Activated T-helper 1 cell treated with anti-CD3 and anti-CD28 coated beads, Interleukin-2, amount 50 U/mL, for 16 hours (primary cell): ENCODE measurements at places on chromosomes 3 and 15.

GRCh38 chr3:66606868-66607267 lies 106.0 kb upstream of the LRIG1 start:
- no peak for DNase-seq

DNA sequence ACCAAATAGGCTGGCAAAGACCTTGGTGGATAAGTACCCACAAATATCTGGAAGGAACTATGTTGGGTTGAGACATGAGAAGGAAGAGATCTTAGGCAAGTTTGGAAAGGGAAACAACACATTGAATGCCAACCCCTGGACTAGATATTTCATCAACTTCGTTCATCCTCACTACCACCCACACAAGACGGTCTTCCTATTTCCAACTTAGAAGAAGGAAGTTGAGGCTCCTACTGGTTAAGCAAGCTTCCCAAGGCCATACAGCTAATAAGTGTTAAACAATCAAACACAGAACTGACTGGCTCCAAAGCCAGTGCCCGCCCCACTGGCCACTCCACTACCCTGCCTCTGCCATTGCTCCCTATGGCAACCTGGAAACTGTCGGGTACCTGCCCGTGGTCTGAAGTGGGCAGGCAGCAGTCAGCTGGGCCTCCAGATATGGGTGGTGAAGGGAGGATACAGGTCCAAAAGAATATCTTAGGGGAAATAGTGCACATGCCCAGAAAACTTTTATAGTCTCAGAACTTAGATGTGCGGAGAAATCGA lies 94.9 kb downstream of the LIPC start:
- DNase-seq, result no peak

DNA sequence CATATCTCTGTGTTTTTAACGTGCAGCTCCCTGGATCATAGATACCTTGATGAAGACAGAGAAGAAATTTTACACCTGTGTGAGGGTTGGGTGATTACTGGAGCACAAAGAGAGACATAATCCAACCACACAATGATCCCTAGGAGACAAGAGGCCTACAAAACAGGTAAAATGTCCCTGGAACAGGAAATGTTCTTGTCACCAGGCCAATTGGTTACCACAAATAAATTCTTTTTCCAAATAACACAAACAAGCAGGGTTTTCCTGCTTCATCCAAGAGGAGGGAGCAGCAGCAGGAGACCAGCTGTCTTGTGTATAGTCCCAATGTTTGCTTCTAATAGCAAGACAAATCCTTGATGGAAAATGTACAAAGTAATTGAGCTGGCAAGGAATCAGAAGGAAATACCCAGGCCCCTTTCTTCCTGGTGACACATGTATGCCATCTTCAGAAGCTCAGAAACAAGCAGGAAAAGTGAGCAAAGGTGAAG lies 1.4 kb downstream of the MGLL start:
- DNase-seq, result no peak

DNA sequence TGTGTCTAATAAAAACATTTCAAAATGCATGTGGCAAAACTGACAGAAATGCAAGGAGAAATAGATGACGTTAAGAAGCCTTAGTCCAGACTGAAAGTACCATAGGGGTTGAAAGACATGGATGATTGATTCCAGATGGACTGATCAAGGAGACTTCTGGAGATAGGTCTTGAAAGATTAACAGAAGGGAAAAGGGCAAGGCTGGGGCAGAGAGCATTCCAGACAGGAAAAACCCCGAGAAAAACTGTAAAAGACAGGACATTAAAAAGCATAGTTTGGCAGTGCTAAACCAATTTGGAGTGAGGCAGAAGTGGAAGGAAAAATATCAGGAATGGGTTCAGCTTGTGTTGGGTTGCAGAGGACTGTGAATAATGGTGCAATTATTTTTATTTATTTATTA lies 375.2 kb upstream of the SGO1 start:
- no peak for DNase-seq

- no peak for DNase-seq
Observed at GRCh38 chr15:69623392-69624154, 171.0 kb downstream of the RPLP1 start.

DNA sequence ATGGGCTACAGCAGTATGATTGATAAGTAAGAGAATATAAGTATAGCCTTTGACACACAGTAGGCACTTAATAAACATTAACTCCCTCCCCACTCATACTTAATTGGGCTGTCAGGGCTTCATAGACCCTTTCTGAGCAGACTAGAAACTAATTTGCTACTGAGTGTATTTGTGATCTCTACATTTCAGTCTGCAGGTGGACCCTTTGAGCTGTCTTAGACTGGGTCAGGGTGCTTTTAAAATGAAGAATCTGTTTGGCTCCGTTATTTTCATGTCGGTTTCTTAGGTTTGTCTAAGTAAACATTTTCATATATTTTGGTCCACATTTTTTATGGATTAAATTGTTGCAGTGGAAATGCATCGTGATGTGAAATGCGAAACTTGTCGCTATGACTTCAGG lies 50.3 kb upstream of the SELENOK start:
- no peak for DNase-seq

GRCh38 chr3:48077815-48078214 lies 61.6 kb upstream of the MAP4 start:
- no peak for DNase-seq

- DNase-seq, result no peak
Observed at GRCh38 chr15:98948456-98948855, 59.1 kb downstream of the PGPEP1L start.

DNA sequence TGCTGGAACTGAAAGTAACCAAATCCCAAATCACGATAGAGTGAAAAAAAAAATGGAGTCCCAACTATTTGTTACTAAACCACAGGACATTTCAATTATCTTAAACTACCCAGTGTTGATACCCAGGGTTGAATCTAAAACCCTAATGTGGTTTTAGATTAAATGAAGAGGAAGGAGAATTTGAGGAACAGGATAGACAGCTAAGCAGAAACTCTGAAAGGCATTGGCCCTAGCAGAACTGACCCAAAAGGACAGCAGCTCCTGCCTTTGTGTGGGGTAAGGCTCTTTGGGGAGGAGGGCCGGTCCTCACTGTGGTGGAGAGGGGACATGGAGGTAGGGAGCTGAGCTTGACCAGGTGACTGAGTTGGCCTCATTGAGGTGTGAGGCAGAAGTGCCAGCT lies 30.7 kb upstream of the SNRK start:
- DNase-seq, result no peak

GRCh38 chr3:125148836-125149235 lies 63.7 kb downstream of the SLC12A8 start:
- no peak for DNase-seq

- no peak for DNase-seq
Observed at GRCh38 chr15:89587955-89588354, 12.7 kb downstream of the TICRR start.

DNA sequence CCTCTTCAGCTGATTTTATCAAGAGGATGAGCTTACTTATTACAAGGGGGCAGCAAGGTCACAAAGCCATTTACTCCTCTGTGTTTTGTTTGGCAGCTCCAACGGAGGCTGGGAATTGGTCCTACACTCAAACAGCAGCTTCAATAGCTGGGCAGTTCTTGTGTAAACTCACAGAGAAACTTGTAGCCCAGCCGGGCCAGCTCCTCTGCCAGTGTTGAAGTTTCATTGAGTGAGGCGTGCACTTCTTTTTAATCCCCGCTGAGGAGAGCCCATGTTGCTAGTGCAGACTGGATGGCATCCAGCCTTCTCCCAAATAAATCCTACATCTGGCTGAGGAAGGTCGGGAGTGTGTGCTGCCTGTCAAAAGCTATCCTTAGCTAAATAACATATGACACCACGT lies 59.5 kb downstream of the BFSP2 start:
- DNase-seq, result no peak

GRCh38 chr3:197490098-197491058 lies 65.4 kb downstream of the BDH1 start:
- DNase-seq, result no peak

GRCh38 chr3:4818986-4819693 lies 160.1 kb upstream of the BHLHE40 start:
- no peak for DNase-seq

DNA sequence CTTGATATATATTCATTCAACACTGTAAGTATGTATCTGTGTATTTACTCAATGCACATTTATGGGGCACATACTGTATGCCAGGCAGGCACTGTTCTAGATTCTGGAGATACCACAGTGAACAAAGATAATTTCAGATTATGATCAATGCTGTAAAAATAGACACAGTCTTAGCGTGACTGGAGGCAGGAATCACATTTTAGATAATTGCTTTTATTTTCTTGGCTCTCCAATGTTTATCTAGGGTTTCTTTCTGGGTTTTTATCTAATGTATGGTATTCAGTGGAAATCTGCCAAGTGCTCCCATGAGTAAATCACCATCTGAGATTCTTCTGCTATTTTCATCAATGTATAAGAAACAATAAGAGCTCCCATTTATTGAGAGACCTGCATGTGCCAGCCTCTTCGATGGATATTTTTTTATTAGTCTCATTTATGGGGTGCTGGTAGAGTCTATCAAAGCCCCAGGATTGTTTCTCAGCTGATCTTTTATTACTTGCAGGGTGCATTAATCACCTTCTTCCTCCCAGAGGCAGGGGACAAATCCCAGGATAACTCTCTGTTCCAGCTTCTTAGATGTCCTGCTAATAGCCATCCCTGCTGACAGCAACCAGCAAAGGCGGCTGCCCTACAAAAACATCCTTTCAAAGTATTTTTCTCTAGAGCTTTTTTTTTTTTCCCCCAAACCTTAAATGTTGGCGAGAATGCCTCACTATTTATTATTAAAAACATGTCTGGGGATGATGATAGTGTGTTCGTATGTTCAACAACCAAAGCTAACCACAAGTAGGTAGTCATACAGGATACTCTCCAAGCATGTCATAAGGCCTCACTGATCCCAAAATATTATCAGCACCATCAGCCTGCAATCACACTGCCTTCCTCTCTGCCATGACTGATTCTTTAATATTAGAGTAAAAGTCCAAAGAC lies 331.0 kb upstream of the RASGRP1 start:
- no peak for DNase-seq

DNA sequence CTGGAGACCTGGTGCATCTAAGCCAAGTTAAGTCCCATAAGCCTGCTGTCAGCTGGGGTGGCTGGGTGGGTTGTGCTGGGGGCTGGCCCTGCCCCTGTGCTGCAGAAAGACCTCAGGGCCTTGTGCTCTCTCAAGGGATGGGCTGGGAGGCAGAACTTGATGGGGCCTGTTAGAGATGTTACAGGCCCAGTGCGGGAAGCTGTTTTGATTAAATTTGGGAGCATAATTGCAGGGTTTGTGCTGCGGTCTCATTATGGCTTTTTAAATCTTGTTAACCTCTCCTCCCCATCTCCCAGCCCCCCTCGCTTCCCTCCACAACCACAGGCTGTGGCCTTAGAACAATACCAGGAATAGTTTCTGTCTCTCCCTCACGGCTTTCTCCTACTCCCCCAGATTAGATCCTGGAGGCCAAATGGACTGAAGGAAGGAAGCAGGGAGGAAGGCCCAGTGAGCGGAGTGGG lies 87.6 kb upstream of the TLE3 start:
- no peak for DNase-seq
